ENCODE measurements at places on chromosomes 3 and 15. TPM values are rescaled to one million over a fixed set of nuclear protein-coding genes. Genes with fewer than 3 reads are reported as not detected.

DNA sequence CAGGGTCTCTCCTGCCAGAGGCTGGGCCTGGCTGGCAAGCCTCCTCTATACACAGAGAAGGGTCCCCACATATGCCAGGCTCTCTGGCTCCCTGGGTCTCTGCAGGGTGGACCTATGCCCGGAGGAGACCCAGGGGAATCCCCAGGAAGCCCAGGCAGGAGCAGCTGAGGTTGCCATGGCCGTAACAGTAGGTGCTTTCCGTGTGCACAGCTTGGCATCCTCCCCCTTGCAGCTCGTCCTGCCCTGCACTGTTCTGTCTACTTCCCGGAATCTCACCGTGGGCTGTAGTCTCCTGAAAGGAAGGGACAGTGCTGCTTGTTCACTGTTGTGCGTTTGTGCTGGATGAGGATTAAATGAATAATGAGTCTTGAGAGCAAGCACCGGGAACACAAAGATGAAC, 47.8 kb downstream of the DAPK2 start:
- DNase-seq = no peak

DNA sequence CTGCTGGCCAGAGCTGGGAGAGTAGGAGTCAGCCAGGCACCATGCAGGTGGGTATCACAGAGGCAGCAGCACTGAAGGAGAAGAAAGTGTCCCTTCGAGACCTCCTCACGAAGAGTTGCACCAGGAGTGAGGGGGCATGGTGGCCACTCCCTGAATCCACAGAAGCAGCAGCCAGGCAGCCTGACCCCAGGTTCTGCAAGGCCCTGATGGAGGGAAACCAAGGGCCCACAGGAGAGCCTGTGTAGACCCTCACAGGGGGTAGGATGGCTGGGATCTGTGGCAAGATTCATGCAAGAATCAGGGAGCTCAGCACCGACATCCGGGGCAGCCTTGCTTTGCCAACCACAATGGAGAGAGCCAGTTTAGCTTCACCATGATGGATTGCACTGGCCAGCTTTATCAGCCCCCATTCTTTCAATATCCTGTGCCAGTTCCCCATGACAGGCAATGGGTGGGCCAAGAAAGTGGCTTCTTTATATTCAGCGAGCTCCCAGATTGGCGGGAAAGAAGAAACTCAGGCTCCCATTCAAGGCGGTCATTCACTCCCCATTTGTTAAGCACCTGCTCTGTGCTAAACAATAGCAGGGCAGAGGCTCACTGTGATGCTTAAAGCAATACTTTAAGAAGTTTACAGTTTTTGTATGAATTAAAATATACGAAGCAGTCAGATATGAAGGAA, 33.5 kb upstream of the TBC1D21 start:
- no peak for DNase-seq

- peak; percentile 3 for DNase-seq
These were observed 36.2 kb downstream of the NGLY1 start for GRCh38 chr3:25747033-25747432.

DNA sequence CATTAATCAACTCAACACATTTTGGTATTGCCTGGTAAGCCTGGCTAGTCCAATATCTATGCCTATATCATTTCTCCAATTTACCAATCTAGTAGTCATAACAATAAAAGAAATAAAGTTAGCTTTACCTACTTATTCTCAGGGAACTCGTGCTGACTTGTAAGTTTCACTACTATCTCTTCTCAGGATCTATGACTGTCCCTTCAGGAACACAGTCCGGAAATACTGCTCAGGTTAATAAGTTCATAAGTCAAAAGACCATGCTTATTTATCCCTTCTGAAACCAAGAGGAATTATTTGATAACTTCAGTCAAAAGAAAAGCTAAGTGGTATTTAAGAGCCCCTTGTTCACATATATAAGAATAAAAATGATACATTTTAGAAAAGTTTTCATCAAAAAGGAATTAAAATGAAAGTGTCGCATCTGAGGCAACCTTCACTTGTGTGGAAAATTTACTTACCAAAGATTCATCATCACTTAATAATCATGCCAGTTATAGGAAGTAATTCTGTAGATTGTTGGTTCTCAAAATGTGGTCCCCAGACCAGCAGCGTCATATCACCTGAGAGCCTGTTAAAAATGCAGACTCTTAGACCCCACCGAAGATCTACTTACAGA, 15.5 kb upstream of the THRB start:
- DNase-seq = peak; percentile 42

DNA sequence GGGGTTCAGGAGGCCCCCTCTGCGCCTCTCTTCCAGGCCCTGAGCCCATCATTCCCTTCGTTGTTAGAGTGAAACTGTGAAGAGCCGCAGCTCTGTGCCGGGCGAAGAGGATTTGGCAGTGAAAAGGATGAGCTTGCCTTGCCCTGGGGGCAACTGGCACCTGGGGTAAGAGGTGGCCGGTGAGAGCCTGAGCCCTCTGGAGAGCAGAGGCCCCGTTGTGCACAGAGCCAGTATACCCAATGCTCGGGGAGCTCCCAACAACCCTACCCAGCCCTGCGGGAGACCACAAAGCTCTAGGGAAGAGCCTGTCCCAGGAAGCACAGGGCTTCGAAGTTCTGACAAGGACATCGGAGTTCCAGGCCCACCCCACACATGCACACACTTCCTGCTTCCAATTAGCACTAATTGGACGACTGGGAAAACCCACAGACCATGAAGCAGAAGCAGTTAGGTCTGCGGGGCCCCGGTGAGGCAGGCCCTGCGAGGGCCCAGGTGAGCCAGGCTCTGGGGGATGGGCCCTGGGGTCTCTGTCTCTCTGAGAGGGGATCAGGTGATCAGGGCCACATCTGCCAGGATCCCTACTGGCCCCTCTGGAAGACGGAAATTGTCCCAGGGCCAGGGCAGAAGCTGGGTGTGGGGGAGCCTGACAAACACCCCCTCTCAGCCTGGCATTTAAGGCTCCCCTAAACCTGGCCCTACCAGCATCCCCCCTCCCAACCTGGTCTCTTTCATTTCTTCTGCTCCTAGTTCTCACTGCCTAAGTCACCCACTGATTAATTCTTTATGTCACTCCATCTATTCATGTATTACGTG, 27.9 kb upstream of the SFMBT1 start:
- no peak for DNase-seq

GRCh38 chr3:118988198-118989130, 46.2 kb downstream of the IGSF11 start:
- DNase-seq = no peak

DNA sequence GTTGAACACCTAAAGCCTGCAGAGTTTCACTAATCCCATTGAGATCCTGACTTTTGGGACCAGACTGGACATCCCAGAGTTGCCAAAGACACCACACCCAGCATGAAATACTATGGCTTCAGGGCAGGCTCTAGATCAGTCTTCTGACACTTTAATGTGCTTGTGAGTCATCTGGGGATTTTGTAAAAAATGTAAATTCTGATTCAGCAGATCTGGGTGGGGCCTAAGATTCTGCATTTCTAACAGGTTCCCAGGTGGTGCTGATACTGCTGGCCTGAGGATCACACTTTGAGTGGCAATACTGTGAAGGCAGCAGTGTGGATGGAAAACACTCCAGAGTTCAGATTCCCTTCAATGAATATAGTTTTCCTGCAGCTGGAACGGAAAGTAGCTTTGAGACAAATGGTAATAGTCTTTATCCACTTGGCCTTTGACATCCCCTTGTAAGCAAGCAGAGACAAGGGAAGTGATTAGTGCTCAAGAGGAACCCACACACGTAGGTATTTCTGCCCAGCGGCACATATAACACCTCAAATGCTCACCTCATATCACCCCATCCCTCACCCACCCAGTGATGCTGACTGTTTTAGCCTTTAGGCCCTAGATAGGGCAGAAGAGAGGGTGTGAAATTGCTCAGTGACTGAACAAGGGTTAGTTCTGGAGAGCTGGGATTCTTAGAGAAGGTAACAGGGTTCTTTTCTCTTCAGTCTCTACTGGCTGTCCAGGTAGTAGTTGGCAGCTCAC, 51.5 kb upstream of the GSK3B start:
- DNase-seq = peak; percentile 89

DNA sequence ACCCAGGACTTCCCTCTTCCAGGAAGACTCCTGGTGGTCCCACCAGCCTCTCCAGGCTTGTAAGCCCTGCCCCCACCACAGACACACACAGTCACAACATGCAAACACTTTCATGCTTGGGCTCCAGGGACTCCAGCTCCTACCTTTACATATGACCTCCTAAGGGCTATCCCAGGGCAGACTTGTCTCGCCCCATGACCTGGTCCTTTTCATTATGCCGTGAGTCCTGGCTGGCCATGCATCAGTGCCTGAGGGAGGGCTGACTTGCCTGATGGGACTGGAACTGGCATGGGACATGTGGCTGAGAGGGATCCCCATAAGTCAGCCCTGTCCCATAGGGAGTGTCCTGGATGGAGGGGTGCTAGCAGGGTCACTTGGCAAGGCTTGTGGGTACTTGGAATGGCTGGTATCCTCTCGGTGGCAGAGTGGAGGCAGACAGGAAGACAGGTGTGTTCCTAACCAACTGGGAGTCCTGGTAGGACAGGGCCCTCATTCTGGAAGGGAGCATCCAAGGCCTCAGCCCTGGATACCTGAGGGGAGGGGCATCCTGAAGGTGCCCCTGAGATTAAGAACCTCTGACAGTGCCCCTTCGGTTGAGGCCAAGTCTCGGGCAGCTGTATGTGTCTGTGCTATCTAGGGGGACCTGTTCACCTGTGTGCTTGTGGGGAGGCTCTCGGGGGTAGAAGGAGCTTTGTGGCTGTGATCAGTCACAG, 540 bp upstream of the HHATL start:
- no peak for DNase-seq

The GUCA1C gene
- total RNA-seq = not detected

The LRRN1 gene
- total RNA-seq = under 0.01 TPM

DNA sequence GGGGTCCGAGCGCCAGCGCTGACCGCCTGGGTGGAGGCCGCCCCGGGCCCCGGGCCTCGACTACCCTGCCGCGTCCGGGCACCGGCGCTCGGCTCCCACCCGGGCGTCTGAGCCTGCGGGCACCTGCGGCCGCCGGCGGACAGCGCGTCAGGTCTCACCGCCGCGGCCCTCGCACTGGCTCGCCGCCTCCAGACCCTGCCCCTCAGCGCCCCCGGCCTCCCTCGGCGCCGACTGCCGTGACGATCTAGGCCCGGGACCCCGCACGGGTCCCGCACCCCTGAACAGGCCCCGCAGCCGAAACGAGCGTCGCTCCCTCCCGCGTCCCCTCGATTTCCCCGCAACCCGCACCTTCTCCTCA, 297 bp downstream of the PRC1 start:
- no peak for DNase-seq

DNA sequence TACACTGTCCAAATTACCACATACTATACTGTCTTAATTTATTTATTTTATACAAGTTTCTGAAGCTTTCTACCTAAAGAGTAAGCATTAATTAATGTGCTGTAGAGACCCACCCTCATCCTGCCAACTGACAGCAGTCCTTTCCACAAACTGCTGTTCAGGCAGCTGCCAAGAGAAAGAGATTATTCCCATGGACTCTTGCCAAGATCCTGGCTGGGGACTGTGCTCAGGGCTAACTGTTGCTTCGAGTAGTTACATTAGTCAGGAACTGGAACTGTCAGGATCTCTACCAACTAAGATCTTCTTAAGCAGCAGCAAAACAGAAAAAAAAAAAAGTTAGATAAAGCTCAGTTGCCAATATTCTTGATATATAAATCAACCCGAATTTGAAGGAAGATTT, 398.8 kb downstream of the MECOM start:
- peak; percentile 6 for DNase-seq

Measured in fibroblast of villous mesenchyme (primary cell).